LNCaP clone FGC (cell line): ENCODE measurements at places on chromosomes 6 and 20.

GRCh38 chr6:127119102-127120022 is 891 bp downstream of the RSPO3 start:
- DNase-seq: no peak

DNA sequence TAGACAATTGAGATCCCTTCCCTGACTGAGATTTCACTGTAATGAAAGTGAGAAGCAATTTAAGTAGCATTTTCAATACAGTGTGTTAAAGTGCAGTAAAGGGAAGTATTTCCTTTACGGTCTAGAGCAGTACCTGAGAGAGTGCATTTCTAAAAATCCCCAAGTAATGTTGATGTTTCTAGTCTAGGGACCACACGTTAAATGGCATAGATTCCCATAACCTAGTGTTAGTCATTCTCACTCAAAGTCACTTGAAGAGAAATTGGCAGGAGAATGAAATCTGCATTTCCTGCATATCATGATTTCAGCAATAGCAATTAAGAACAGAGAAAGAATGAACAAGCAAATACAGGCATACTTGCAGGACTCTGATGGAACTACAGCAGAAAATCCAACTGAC is 67.9 kb downstream of the CGA start:
- DNase-seq: no peak

- DNase-seq: no peak
These were observed 458.4 kb downstream of the TBC1D32 start for GRCh38 chr6:120875900-120876299.

- DNase-seq: no peak
These were observed 519 bp downstream of the CBLN4 start for GRCh38 chr20:56004611-56005388.

GRCh38 chr6:139308286-139308916 is 16.6 kb upstream of the TXLNB start:
- DNase-seq: no peak

DNA sequence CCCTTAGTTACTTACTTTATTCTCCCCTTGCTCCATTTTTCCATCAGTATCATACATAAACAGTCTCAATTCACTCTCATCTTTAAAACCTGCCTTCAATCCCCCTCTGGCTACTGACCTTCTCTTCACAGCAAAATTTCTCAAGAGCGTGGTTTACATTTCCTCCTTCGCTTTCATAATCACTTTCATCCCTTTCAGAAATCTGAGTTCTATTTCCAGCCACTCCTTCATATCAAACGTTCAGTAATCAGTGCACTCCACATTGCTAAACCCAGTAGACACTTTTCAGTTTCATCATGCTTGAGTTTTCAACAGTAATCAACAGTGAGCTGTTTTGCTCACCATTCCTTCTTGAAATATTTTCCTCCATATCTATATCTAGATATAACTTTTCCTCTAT is 176.7 kb upstream of the HSF2 start:
- DNase-seq: no peak
